ENCODE measurements at places on chromosomes 3 and 15.
A peak's percentile ranks its signal among the peaks of the same experiment; 100 is the strongest.

DNA sequence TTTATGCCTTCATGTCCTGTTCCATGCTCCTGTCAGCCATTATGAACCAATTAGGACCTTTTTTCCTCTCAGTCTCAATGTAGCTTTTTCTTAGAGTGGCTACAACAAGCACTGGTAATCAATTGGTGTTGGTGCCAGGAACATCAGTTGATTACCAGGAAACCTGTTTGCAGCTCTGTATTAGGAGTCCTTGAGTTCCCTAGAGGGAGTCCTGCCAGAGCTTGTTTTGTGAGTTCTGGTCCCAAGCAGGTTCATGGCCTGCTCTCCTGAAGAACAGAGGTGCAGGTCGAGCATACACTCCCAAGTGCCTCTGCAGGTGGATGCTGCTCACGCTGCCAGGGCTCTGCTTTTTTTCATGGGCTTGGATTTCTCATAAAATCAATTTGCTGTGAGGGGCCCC is 137.9 kb upstream of the PRR23C start:
- no peak for DNase-seq

DNA sequence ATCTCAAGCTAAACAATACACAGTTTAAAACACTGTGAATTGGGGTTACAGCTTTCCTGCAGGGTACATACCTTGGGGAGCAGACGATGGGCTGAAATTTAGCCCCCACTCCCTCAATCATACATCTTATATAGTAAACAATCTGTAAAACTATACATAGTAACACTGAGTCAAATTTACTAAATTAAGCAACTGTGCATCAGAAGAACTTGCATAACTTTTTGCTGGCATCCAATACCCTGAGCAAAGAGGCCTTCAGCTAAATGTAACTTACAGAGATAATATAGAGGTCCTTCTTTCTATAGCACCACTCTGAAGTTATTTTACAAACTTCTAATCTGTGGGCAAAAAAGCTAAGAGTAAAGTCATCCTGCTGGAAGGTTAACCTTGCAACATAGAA is 603.6 kb upstream of the TGFBR2 start:
- no peak for DNase-seq

DNA sequence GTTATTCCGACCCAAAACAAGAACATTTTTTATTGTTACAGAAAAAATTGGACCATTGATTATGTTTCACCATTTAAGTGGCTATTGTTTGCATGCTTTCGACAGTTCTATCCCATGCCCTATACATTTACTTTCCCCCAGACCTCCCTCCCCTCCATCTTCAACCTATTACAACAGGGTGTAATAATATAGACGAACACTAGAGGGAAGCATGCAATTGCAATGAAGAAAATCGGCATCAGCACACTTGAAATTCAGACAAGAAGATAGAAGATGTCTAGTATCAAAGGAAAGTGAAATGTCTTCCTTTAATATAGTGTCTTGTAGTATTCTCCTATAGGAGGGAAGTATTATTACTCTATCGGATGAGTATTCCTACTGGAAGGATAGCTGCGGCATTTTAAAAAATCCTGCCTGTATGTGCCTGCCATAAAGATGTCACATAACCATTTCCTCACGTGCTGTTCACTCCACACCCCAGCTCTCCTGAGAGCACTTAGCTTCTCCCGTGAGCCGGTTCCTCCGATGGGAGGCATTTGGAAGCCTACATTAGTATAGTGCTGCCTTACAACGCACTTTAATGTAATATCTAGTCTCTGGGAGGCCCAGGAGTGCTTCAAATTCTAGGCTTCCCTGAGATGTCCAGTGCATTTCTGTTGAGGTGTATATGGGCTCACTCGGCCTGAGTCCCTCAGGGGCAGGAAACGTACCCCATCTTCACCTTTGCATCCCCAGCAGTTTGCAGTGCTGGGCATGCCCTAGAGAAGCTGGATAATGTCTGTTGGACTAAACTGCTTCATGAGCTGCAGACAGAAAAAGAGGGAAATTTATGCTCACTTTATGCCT is 17.8 kb upstream of the ERICH6 start:
- peak; percentile 81 for DNase-seq

GRCh38 chr3:131550562-131551465 is 48.0 kb upstream of the MRPL3 start:
- DNase-seq, result no peak

DNA sequence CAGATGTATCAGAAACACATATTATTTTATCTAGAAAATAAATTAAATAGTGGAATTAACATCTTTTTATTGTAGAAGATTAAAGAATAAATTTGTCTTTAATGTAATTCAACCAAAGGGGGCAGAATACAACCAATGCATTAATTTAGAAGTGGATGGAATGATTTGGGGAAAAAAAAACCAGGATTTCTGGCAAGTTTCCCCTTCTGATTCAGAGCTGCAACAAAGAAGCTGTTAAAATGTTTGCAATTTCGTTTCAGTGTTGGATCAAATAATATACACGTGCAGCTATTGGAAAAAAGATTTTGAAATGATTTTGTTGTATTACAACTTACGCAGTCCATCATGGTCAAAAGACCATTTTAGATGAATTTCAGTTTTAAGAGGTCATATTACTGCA is 71.6 kb upstream of the ZNF280D start:
- DNase-seq, result no peak

DNA sequence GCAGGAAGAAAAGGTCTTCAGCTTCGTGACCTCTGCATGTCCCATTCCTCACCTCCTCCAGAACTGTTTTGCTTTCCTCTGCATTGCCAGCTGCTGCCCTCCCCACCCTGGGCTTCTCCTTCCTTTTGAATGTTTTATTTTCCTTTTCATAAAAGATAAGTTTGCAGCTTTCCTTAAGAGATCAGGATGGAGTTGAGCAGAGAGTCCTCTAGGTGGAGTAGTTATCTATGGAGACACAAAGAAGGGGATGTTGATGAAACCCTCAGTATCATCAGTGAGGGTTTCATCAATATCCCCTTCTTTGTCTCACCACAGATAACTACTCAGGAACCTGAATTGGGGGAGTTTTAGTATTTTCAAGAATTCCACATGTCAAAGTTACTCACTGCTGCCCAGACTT is 19.0 kb upstream of the SLC25A36 start:
- peak; percentile 30 for DNase-seq

GRCh38 chr3:79872483-79872882 is 104.7 kb upstream of the ROBO1 start:
- no peak for DNase-seq

- DNase-seq, result no peak
Measured at GRCh38 chr15:74006774-74007639, 12.5 kb downstream of the PML start.

- DNase-seq, result peak; percentile 61
Measured at GRCh38 chr3:192188218-192188835, 539.0 kb downstream of the FGF12 start.

- no peak for DNase-seq
Measured at GRCh38 chr3:113606539-113607218, 74.3 kb downstream of the SIDT1 start.

GRCh38 chr3:50416736-50417636 is 57.7 kb upstream of the TMEM115 start:
- no peak for DNase-seq

- DNase-seq, result peak; percentile 55
Measured at GRCh38 chr3:132641837-132642538, 17.6 kb downstream of the ACAD11 start.

DNA sequence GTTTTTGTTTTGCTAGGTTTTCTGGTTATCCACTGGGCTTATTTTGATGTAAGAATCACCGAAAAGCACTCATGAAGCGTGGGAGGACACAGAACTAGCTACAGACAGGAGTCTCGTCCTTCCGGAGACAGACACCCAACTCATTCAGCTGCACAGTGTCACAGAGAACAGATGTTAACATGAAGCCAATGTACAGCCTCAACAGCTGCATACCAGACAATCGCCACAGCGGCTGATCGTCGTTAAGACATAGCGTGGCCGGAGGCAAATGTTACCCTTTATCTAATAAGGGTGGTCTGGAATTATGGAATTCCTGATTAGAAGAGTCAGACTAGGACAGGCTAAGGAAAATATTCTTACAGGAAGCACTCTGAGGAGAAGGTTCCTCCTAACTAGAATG is 1.1 kb upstream of the PYGO1 start:
- no peak for DNase-seq

GRCh38 chr3:175404621-175405020 is 545.5 kb downstream of the NAALADL2 start:
- DNase-seq, result no peak

DNA sequence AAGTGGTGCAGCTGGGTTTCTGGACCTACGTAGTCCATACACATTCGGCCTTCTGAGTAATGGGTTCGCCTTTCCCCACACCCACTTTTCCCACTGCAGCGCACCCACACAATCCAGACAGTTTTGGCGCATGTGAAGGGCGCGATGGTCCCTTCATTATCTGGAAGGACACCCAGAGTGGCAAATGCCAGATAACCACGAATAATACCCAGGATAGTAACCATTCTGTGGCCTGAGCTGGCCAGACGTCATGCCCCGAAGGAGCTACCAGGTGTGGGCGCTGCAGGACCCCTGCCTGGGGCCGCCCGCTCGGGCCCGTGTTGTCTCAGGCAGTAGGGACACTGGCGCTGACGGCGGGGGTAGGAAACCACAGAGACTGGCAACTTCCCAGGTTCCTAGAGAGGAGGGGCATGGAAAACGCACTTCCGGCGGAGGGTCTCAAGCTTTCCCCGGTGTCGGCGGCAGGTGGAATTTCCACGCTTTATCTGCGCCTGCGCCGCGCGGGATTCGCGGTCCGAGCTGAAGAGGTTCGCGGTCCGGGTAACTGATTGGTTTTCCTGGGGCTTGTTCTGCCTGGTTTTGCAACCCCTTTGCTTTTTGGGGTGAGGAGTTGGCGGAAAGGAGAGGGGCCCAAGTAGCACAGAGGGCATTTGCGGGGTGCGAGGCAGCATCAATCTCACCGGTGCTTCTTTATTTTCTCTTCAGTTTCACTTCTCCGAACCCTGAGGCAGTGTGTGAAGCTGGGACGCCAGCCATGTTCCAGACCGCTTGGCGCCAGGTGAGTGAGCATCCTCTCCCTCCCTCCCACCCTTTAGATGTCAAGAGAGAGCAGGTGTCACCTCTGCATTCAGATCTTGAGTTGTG is at the start of gene ZNF620:
TSS of gene ZNF620 (plus strand) at position 441 of the 864 bp plus-strand sequence. CDS start at position 755, 314 bp downstream.
- DNase-seq, result peak; percentile 74

DNA sequence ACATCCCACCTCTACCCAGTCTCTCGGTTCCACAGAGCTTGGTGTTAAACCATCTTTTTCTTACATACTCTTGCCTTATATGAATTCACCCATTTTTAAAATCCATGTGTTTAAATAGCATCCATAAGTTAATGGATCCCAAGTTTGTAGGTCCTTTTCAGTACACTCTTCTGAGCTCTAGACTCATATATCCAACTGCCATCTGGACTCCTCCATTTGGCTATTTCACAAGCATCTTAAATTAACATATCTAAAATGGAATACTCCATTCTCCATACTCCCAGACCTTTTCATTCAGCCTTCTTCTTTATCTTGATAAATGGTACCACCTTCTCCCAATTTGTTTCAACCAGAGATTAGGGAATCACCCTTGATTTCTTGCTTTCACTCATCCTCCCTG is 113.4 kb downstream of the CHST2 start:
- no peak for DNase-seq

- DNase-seq, result no peak
Measured at GRCh38 chr3:35393901-35394799, 245.2 kb upstream of the ARPP21 start.

DNA sequence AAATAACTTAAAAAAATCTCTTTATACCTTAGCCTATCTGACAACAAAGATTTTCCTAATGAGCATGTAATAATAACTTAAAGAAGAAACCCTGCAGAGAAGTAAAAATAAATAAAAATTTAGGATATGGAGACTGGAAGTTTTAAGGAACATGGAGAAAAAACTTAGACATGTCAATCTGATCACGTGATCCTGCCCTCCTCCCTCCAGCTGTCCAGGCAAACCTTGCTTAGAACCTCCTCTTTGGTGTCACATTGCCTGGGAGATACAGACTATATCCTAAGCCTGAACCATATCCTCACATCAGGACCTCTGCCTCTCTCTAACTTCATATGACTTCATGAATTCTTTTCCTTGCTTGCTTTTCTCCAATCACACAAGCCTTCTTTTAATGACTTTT is 275.5 kb downstream of the CNTN3 start:
- DNase-seq, result no peak

GRCh38 chr3:27971600-27971999 is 249.5 kb upstream of the EOMES start:
- no peak for DNase-seq

DNA sequence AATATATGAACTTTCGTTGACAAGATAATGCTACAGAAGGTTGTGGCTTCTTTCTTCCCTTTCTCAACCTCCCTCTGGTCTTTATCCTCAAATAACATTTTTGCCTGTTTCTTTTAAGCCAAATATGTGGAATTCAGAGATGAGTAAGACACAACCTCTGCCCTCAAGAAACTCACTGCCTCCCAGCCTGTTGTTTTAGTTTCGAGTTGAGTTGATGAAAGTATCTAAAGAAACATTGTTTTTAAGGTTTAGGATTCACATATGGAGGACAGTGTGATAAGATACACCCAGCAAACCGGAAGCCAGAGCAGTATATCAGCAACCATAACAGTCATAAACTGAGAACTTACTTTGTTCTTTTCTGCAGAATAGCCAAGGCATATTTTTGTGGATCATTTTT is 218.6 kb downstream of the THSD4 start:
- no peak for DNase-seq

GRCh38 chr3:165389064-165389463 is 192.9 kb upstream of the SLITRK3 start:
- DNase-seq, result no peak

DNA sequence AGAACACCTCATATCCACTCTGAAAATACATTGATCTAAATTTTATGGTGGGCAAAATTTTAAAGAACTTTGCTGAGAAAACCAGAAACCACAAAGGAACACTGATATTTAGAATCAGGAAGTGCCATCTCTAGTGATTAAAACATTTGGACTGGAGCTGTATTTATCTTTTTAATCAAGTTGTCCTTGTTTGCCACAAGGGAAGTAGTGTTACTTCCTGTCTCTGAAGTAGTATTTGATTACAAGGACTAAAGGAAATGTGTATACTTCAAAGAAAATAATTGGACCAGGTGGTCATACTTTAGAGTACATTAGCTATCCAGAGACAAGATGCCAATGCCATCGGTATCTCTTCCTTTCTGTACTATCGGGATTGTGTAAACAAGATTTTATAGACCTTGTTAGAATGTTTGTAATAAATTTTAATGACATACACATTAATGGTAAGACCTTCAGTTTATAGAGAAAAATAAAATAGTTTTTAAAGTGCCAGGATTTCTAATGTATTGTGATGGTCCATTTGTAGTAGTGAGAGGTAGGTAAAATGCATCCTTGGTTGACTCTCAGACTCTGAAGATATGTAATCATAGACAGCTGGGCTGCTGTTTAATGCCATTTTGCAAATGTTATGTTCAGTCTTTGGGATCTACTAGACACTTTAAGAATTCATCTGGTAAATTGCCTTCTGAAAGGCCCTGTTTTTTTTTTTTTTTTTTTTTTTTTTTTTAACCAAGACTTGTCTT is 131.9 kb downstream of the B3GALNT1 start:
- DNase-seq, result no peak

DNA sequence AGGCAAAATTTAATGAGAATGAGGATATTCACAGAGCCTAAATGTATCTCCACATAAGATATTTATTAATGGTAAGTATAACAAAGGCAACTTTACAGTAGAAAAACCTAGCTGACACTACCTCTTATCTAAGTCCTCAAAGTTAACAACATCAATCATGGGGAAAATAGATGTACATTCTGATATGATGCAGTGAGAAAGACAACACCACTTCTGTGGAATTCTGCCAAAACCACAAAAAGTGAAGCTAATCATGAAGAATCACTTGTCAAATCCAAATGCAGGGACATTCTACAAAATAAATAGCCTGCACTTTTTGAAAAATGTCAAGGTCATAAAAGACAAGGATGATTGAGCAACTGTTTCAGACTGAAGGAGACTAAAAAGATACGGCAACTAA is 27.5 kb upstream of the EOMES start:
- no peak for DNase-seq
